ENCODE measurements at places on chromosomes 1 and 21. TPM values are rescaled to one million over a fixed set of nuclear protein-coding genes. Genes with fewer than 3 reads are reported as not detected.

Gene REN
- total RNA-seq = not detected

Gene F3
- 55.7 TPM for total RNA-seq

Gene ECM1
- 26.0 TPM for total RNA-seq

GRCh38 chr1:228010921-228011320, 4.1 kb downstream of the WNT3A start:
- no peak for DNase-seq
- H3K36me3 ChIP-seq = no peaks in the 10 kb centered on the region
- H3K4me3 ChIP-seq = no peak overlapping the region
- peaks cover 6% of the 10 kb centered on the region for H3K4me1 ChIP-seq

GRCh38 chr1:19477284-19478249, 7.8 kb downstream of the CAPZB start:
- no peak overlapping the region for H3K4me3 ChIP-seq
- peaks cover 26% of the 10 kb centered on the region for H3K4me1 ChIP-seq
- H3K27ac ChIP-seq = no peak overlapping the region
- DNase-seq = no peak
- no peaks in the 10 kb centered on the region for H3K27me3 ChIP-seq

DNA sequence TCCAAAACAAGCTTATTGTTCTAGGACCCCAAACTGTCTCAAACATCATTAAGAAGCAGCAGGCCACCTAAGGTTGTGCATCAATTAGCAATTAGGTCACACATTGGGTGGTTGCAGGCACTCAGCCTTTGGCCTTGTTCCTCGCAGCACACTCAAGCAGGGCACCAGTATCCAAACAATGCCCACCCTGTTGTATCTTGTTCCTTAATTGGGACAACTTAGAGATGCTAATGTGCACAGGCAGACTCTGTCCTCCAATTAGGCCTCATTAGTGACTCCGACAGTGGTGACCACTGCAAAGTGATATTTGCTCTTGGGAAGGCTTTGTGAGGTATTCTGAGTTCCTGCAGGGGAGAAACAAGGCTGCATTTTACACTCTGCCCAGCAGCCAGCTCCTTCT, 515.1 kb upstream of the PTBP2 start:
- no peak for DNase-seq
- H3K4me3 ChIP-seq = no peak overlapping the region
- H3K27ac ChIP-seq = no peak overlapping the region
- H3K36me3 ChIP-seq = no peaks in the 10 kb centered on the region

GRCh38 chr1:235105051-235106043, 23.3 kb downstream of the TOMM20 start:
- no peak overlapping the region for H3K27ac ChIP-seq
- no peaks in the 10 kb centered on the region for H3K4me1 ChIP-seq
- H3K27me3 ChIP-seq = no peaks in the 10 kb centered on the region

DNA sequence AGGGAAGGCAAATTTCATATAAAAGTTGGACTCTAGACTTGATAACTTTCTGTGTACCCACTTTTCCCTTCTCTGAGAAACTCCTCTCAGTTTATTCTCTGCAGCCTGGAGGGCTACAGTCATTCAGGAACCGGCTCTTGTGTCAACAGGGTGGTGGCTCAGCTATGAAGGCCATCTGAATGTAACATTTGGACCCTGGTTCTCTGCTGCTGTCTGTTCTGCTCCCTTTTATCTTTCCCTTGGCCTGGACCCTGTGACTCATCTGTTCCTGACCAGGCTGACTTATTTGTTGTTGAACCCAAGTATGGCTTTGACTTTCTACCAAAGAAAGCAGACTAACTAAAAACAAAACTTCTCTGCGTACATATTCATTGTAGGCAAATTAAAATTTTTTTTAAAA, 75.4 kb downstream of the CENPF start:
- H3K4me1 ChIP-seq = no peaks in the 10 kb centered on the region
- peak; percentile 14 for DNase-seq
- H3K36me3 ChIP-seq = no peaks in the 10 kb centered on the region
- no peak overlapping the region for H3K4me3 ChIP-seq
- H3K27ac ChIP-seq = no peak overlapping the region

GRCh38 chr1:206896261-206896660, 982 bp upstream of the IL24 start:
- H3K4me1 ChIP-seq = peaks cover 13% of the 10 kb centered on the region
- no peaks in the 10 kb centered on the region for H3K36me3 ChIP-seq
- no peak overlapping the region for H3K4me3 ChIP-seq
- no peak for DNase-seq

GRCh38 chr1:74592580-74593355, 80.4 kb upstream of the LRRC53 start:
- H3K36me3 ChIP-seq = no peaks in the 10 kb centered on the region
- DNase-seq = no peak

DNA sequence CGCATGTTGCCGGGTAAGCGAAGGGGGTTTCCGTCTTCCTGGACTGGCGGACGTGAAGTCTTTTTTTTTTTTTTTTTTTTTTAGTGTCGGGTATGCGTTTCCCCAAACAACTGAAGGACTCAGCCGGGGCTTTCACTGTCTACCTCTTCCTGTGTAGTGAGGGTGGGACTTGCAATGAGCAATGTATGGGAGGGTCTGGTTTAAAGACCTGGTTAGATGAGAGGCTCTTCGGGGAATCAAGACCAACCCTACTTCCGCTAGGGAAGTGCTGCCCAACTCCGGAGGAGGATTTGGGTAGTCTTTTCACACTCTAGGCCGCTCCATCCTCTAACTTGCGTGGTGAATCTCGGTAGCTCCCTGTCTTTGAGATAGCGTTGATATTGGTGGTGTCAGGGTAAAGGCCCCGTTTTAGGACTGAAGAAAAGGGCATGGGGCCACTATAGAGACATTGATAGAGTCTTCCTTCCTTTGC, 754 bp downstream of the PRRC2C start:
- no peaks in the 10 kb centered on the region for H3K27me3 ChIP-seq
- H3K4me3 ChIP-seq = peak overlapping the region; percentile 93
